ENCODE measurements at places on chromosomes 7 and 10. TPM values are rescaled to one million over a fixed set of nuclear protein-coding genes. Genes with fewer than 3 reads are reported as not detected.

Gene RPEL1
- total RNA-seq = 0.15 TPM

Gene ITIH5
- not detected for total RNA-seq

Gene SLC13A1
- total RNA-seq = not detected

Gene OPN4
- not detected for total RNA-seq

Gene LBX1
- total RNA-seq = not detected

Gene FHIP2A
- 21.7 TPM for total RNA-seq

Gene DENND2A
- 23.4 TPM for total RNA-seq

Gene DMBT1
- under 0.01 TPM for total RNA-seq

Gene LEP
- not detected for total RNA-seq

Gene SUFU
- total RNA-seq = 6.9 TPM

Gene SMKR1
- total RNA-seq = 0.33 TPM

Gene GIMAP4
- total RNA-seq = not detected

Gene ZNF37A
- total RNA-seq = 19.6 TPM

Gene CYP26C1
- not detected for total RNA-seq

Gene ITIH2
- not detected for total RNA-seq

Gene SNCG
- not detected for total RNA-seq

Gene WEE2
- total RNA-seq = not detected

Gene OR2A42
- not detected for total RNA-seq

Gene OR13A1
- not detected for total RNA-seq

Gene OR2A12
- total RNA-seq = not detected

Gene CRHR2
- total RNA-seq = not detected

Gene SUPV3L1
- 39.3 TPM for total RNA-seq

Gene FAM170B
- total RNA-seq = not detected

Gene TFEC
- not detected for total RNA-seq

Gene CALHM3
- not detected for total RNA-seq

Gene GIMAP1
- total RNA-seq = not detected

Gene HOXA9
- total RNA-seq = 0.67 TPM

Gene PTPN20
- not detected for total RNA-seq

Gene CHST3
- 30.9 TPM for total RNA-seq

Gene LRRN3
- 1.9 TPM for total RNA-seq

Gene SLC18A3
- total RNA-seq = not detected

Gene ABI1
- 72.3 TPM for total RNA-seq

Gene ZNF804B
- not detected for total RNA-seq

Gene AKR1C3
- 2.5 TPM for total RNA-seq

Gene CYP3A4
- total RNA-seq = not detected

Gene CH25H
- 0.73 TPM for total RNA-seq

Gene SMO
- total RNA-seq = 14.0 TPM

Gene COL17A1
- under 0.01 TPM for total RNA-seq

Gene CYP3A5
- not detected for total RNA-seq

Gene TAS2R5
- 2.5 TPM for total RNA-seq

Gene PDE1C
- total RNA-seq = 0.34 TPM

Gene SFTPA2
- total RNA-seq = not detected

Gene GRM8
- not detected for total RNA-seq

Gene FKBP6
- total RNA-seq = not detected

Gene TUBB8
- not detected for total RNA-seq

Gene CUBN
- 3.7 TPM for total RNA-seq

Gene BLVRA
- 38.4 TPM for total RNA-seq

Gene IFIT1B
- under 0.01 TPM for total RNA-seq

Gene LLCFC1
- not detected for total RNA-seq

Gene AKR1D1
- not detected for total RNA-seq

Gene GBX1
- total RNA-seq = not detected

Gene PRSS37
- total RNA-seq = not detected

Gene FAM25A
- not detected for total RNA-seq

Gene STN1
- total RNA-seq = 16.9 TPM

All from melanocyte of skin (primary cell).